Activated T-helper 17 cell treated with anti-CD3 and anti-CD28 coated beads, Interleukin-2, amount 50 U/mL, for 72 hours (primary cell): ENCODE measurements at places on chromosomes 2 and 18.
A peak's percentile ranks its signal among the peaks of the same experiment; 100 is the strongest.

DNA sequence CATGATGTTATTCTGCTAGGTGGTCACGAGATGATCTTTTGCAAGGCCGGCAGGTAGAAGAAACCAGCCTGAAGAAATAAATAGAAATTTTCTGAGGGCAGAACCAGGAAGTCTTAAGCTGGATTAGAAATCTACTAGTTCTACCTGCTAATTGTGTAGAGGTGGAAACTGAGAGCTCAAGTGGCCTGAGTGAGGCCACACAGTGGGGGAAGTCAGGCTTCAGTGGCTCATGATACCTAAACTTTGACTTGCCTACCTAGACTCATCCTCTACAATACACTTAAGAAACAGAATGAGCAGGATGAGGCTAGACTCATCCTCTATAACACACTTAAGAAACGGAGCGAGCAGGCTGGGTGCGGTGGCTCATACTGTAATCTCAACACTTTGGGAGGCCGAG is 134.9 kb upstream of the NDUFV2 start:
- no peak for ATAC-seq

GRCh38 chr2:3608373-3609278 is 13.7 kb downstream of the COLEC11 start:
- no peak for ATAC-seq

- ATAC-seq: peak; percentile 58
Observed at GRCh38 chr2:226902041-226902966, 66.5 kb downstream of the RHBDD1 start.

DNA sequence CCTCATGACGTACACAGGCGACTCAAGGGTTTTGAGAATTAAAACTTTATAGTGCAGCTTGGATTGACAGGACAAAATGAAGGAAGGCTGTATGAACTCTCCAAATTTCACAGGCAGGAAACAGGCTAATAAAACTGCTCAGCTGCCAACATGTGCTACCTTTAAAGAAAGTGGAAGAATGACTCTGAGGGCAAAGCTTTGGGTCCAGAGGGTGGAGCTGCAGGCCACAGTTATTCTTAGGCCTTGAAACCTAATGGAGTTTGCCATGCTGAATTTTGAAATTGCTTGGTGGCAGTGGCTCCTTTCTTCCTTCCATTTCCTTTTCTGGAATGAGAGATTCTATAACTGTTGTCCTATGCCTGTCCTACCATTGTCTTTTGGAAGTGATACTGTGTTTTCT is 34.8 kb downstream of the HAT1 start:
- ATAC-seq: no peak

DNA sequence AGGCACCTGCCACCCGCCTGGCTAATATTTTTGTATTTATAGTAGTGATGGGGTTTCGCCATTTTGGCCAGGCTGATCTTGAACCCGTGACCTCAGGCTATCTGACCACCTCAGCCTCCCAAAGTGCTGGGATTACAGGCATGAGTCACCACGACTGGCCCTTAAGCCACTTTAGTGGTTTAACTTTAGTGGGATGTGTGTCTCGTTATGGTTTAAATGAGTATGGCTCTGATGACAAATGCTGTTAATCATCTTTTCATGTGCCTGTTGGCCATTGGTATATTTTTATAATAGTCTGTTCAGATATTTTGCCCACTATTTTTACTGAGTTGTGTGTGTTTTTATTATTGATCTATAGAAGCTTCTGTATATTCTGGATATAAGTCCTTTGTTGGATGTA is 205.9 kb downstream of the MYO1B start:
- ATAC-seq: no peak

DNA sequence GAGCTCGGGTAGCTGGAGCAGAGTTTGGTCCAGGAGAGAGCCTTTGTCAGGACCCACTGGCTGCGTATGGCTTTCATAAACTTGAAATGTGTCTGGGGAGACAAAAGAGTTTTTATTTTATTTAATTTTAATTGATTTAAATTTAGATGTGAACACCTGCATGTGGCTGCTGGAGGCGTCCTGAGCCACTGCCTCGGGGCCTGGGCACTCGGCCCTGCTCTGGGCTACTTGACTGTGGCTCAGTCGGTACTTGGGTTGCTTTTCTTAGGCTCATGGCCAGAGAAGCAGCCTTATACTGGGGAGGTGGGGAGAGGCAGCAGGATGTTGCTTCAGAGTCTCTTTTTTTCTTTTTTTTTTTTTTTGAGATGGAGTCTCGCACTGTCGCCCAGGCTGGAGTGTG is 661.8 kb upstream of the HS6ST1 start:
- no peak for ATAC-seq

DNA sequence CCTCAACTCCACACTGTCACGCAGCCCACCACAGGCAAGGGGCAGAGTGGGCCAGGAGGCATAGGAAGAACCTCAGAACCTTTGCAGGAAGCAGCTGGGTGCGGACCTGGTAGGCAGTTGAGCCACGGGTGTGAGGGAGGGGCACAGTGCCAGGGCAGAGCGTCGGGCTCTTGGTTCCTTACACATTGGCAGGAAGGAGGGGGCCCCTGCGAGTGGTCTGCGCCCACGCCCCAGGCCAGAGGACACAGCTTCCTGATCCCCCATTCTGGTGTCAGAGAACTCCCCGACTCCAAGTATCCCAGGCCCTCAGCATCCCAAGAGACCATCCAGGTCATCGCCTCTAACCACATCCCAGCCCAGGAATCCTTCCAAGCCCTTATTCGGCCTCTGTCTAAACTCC is 61.5 kb downstream of the TNS1 start:
- ATAC-seq: no peak
